Skin of body (tissue), 3 donors: ENCODE measurements at places on chromosomes 12 and 14. TPM values are rescaled to one million over a fixed set of nuclear protein-coding genes. Genes with fewer than 3 reads are reported as not detected.

- no peak for DNase-seq
These were observed 3.1 kb downstream of the FAM222A start for GRCh38 chr12:109716512-109717389.

Gene SRRM4
- 0.10 TPM for total RNA-seq

DNA sequence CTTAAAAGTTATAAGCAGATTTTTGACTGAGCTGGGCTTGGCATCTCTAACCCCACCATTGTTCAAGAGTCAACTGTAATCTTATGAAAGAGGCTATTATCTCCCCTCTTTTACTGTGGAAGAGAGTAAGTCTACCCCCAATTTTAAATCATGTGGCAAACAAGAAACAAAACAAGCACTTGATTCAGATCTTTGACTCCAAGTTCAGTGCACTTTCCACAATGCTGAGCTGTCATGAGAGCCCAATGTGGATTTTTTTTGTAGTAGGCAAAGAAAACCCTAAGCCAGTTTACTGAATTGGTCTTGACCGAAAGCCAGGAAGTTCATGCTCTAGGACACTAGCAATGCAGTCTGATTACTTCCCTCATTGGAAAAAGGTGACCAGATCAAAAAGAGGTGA, 306.2 kb downstream of the GALC start:
- DNase-seq = peak; percentile 17

- no peak for DNase-seq
These were observed 19.6 kb downstream of the ALDH1L2 start for GRCh38 chr12:105064564-105065178.

GRCh38 chr14:89128311-89129026, 288.6 kb downstream of the FOXN3 start:
- DNase-seq = peak; percentile 8

GRCh38 chr12:90287585-90287984, 578.9 kb upstream of the ATP2B1 start:
- no peak for DNase-seq

GRCh38 chr14:49880267-49881064, 12.4 kb upstream of the ARF6 start:
- DNase-seq = no peak

Gene DNAH10
- total RNA-seq = 0.99 TPM

- DNase-seq = no peak
These were observed 151.3 kb downstream of the NUBPL start for GRCh38 chr14:31712244-31713127.

DNA sequence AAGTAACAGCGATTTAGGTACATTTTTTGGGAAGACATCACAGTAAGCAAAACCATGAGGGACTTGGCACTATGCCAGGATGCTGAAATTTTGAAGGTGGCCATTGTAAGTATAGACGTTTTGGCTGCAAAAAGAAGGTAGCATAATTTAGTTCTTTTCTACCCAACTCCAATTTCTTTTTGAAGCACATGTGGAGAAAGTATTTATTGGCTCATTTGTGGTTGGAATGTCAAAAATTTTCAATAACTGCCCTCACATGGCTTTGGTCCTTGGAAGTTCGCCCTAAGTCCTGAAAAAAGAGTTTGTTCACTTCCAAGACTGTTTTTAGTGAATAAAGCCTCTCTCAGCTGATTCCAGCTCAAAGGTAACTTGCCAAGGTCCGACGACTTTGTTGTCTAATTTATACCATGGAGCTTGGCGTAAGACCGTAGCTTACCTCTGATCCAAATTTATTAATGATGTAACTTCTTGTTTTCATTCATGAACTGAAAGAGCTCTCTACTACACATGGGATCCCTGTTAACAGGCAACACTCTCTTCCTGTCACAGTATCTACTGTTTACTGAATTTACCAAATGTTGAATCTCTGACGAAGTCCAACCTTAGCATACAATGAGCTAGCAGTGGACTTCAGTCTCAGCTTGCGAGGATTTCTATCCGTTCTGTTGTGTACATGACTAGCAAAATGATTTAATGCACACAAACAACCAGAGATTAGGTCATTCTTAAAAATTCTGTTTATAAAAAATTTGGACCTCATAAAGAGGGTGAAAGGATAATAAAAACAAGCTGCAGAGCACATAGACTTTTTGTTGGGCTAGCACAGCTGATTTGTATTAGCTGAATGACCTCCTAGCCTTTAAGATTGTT, 49.0 kb downstream of the MSRB3 start:
- peak; percentile 84 for DNase-seq

- no peak for DNase-seq
These were observed 174.9 kb downstream of the FOXN3 start for GRCh38 chr14:89241934-89242651.

GRCh38 chr12:123952037-123952436, 20.6 kb downstream of the CCDC92 start:
- DNase-seq = no peak

- no peak for DNase-seq
These were observed 9.8 kb upstream of the IQSEC3 start for GRCh38 chr12:56683-57346.

DNA sequence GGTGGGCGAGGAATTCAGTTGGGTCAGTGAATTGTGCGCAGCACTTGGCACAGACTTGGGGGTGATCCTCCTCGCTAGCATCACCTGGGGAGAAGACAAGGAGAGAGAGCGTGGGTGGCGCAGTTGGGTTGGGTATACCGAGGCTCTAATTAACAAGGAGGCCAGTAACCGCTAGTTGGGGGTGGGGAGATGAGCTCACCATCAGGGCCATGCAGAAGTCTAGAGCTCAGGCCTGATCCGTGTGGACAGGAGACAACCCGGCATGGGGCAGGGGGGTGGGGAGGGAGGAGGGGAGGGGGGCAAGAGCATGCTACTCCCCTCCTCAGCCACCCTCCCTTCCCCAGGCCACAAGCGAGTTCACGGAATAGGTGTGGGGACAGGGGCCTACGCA, 580 bp downstream of the SALL2 start:
- no peak for DNase-seq

GRCh38 chr14:32083789-32084188, 6.7 kb downstream of the ARHGAP5 start:
- no peak for DNase-seq

Gene LIN52
- total RNA-seq = 11.5 TPM

DNA sequence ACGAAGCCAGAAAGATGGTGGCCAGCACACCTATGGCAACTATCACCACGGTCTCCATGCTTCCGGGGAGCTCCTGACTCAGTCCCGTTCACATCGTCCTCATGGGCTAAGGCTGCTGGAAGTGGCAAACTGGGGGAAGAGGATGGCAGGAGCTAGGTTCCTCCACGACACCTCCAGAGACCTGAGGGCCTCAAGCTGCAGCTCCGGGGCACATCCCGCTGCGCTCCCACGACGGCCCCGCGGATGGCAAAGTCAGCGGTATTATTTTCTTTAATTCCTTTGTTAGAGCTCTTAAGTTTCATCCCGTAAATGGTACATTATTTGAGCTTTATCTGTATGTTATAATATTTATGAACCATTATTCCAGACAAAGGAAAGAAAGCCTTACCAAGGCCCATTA, 190.5 kb downstream of the DACT1 start:
- no peak for DNase-seq

Gene FOXJ2
- 10.9 TPM for total RNA-seq

GRCh38 chr12:131088701-131089530, 135.2 kb downstream of the ADGRD1 start:
- DNase-seq = no peak

DNA sequence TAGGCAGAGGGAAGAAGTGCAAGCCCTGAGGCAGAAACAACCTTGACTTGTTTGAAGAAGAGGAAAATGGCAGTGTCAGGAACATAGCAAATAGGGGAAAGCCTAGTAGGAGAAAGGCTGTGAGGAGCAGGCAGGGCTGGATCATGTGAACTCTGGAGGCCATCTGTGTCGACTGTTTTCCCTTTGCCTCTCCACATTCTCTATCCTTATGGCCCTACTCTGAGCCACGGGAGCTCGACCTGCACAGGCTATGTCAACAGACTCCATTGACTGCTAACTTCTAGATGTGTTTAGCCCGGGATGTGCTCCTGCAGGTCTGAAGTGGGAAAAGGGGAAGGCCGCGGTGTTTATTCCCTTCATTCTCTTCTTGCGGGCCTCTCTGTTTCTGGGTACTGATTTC, 35.2 kb downstream of the EGLN3 start:
- DNase-seq = no peak

DNA sequence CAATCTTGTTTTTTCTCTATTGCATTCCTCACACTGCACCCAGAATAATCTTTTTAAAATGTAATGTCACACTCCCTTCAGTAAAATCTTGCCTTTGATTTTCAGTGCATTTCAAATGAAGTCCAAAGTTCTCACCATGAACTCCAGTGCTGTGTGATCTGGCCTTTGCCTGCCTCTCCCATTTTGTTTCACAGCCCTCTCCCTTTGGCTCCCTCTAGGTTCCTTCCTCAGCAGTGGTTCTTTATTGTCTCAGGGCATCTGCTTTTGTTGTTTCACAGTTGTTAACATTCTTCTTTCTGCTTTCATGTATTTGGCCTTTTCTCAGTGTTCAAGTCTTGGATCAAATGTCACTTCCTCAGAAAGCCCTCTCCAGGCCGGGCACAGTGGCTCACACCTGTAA, 84.5 kb upstream of the AMN1 start:
- DNase-seq = no peak

Gene CALM1
- total RNA-seq = 325 TPM

DNA sequence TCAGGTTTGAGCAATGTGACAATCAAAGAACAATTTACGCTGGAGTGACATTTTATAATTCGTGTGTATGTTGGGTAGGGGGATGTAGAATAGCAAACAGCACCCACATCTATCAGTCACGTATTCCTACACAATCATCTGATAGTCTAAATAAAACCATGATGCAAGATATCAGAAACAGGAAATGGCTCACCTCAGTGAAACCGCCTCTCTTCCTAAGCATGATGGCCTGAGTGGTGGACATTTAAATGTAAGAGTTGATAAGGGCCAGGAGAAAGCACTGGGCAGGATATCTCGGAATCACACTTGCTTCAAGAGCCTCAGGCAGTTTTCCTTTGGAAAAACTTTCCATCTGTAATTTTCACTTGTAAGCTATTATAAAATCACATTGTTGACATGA, 128.2 kb downstream of the GRIP1 start:
- no peak for DNase-seq

Gene FAM90A1
- not detected for total RNA-seq

Gene KRT86
- 40.8 TPM for total RNA-seq

DNA sequence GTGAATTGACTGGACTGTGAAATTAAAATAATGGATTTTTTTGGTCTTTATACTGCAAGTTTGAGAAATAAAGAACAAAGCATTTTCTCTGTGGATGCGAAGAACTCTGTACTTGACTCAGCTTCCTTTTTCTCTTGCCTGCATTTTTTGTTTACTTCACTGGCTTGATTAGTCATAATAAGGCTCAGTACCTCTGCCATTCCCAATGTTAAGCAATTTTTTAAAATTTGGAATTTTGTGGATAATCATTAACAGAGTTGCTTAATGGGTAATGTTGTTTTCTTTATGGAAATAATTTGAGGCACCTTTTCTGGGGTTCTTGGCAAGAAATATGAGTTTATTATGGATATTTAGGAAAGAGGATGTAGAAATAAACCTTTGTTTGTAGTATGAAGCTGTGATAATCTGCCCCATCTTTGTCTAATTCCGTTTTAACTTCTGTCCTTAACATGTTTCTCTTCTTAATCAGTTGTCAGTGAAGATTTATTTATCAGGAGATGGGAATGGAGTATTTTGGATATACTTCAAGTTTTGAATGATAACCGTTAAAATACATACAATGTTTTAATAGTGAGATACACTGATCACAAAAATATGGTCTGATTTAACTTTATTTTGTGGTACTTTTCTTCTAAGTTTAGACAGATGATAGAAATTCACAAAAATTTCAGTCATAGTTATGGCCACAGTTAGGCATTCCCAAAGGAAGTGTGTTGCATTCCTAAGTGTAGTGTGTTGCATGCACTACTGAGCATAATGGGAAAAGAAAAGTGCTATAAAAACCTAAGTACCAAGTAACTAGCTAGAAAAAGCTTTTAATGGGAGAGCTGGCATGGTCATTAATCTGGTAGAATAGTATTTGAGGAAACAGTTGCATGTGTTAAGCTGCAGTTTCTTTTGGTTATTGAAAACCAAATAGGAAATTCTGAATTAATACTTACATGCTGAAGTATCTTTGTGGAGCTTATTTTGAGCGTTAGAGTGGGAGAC, 27.7 kb downstream of the WNK1 start:
- DNase-seq = peak; percentile 21

Gene C14orf180
- total RNA-seq = 6.8 TPM

DNA sequence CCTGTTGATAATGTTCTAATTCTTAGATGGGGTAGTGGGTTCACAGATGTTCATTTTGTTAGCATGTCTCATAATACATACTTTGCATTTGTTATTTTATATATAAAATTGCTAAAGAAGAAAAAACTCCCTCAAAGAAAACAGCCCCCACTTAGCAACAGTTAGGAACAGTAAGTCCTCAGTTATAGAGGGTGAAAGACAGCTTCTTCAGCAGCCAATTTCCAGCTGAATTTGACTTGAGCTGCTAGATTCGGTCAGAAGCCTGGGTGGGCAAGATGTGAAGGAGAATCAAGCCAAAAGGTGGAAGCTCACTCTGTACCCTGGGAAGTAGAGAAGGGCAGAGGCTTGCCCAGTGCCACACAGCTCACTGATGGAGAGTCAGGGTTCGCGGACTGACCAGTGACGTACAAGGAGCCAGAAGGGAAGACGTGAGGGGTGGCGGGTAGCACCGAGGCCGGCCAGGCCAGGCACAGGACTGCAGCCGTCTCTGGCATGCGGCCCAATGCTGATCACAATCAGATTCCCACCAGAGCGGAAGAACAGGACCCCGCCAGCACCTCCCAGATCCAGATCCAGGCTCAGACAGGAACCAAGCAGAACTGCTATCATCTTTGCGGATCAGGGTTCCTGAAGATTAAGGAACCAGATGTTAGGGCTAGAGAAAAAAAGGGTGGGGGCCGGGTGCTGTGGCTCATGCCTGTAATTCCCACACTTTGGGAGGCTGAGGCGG, 30.4 kb upstream of the VWF start:
- no peak for DNase-seq

Gene KRT77
- total RNA-seq = 110 TPM

Gene KIF21A
- 37.5 TPM for total RNA-seq

- DNase-seq = no peak
These were observed 31.6 kb downstream of the FAM222A start for GRCh38 chr12:109744986-109745942.
